ENCODE measurements at places on chromosomes 1 and 21.
A peak's percentile ranks its signal among the peaks of the same experiment; 100 is the strongest.

GRCh38 chr1:37998913-37999429, 6.3 kb downstream of the FHL3 start:
- DNase-seq = no peak

GRCh38 chr21:46183910-46184624, at the start of gene SPATC1L:
Gene SPATC1L, minus strand, starts transcription at chr21:46184459. Its CDS starts 1,643 bp downstream, at chr21:46182816.
- peak; percentile 45 for DNase-seq

- DNase-seq = no peak
Observed at GRCh38 chr1:23149114-23149513, 19.5 kb downstream of the LUZP1 start.

GRCh38 chr1:11847667-11848372, at the start of gene NPPA:
Gene NPPA, minus strand, starts transcription at chr1:11847783. Its CDS starts 99 bp downstream, at chr1:11847684.
- DNase-seq = peak; percentile 89

- DNase-seq = peak; percentile 66
Observed at GRCh38 chr1:220803401-220804201, 16.9 kb downstream of the MTARC1 start.

- no peak for DNase-seq
Observed at GRCh38 chr21:44989537-44989886, 49.7 kb downstream of the SLX9 start.

DNA sequence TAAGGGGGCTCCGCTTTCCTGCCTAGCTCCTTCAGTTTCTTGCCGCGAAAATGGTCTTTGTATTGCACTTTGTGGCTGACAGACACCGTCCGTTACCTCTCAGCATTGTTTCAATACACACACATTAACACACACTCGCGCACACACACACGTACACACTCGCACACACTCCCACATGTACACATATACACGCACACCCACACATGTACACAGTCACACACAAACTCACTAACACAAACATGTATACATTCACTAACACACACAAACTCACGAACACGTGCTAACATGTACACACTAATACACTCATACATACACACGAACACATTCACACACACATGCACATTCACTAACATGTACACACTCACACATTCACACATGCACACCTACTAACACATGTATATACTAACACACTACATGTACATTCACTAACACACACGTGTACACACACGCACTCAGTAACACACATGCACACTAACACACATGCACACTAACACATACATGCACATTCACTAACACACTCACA, 48.9 kb downstream of the PSMG1 start:
- DNase-seq = no peak

- no peak for DNase-seq
Observed at GRCh38 chr21:44869781-44870747, 3.4 kb downstream of the PTTG1IP start.

GRCh38 chr1:216599851-216600250, 123.4 kb downstream of the ESRRG start:
- DNase-seq = peak; percentile 36

DNA sequence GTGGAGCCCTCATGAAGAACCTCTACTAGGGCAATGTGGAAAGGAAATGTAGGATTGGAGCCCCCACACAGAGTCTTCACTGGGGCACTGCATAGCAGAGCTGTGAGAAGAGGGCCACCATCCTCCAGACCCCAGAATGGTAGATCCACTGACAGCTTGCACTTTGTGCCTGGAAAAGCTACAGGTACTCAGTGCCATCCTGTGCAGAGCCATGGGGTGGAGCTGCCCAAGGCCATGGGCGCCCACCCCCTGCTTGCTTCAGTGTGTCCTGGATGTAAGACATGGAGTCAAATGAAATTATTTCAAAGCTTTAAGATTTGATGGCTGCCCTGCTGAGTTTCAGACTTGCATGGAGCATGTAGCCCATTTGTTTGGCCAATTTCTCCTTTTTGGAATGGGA, 17.2 kb upstream of the TSHB start:
- no peak for DNase-seq

GRCh38 chr1:65434760-65435159, 14.3 kb downstream of the LEPR start:
- DNase-seq = no peak

GRCh38 chr1:6330410-6330911, 63.1 kb downstream of the ACOT7 start:
- no peak for DNase-seq

GRCh38 chr1:42934541-42935312, 23.9 kb downstream of the SLC2A1 start:
- no peak for DNase-seq

DNA sequence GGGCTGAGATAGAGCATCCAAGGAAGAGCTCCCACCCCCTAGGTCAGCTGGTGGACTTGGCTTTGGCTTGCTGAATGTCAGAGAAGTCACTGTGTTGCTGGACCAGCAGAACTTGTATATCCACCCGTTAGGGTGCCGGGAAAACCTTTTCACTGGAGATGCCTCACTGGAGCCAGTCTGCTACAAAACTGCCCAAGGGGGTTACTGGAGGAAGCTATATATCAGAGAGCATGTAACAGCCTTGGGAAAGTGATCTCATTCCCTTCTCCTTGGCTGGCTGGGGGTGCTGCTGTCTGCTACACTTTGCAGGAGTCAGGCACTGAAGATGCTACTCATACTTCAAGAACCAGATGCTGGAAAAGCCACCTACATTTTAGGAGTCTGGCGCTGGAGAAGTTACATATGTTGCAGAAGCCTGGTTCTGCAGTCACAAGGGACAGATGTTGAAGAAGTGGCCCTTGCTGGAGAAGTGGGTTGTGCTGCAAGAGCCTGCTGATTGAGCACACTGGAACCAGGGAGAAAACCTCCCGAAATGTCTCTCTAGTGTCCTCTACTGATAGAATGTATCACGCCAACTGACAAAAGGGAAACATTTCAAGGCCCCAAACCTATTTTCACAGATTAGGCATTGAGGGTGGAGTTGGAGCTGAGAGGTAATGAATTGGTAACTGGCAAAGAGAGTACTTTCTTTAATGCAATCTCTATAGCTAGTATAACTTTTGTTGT, 250.6 kb downstream of the SPATA17 start:
- DNase-seq = no peak

DNA sequence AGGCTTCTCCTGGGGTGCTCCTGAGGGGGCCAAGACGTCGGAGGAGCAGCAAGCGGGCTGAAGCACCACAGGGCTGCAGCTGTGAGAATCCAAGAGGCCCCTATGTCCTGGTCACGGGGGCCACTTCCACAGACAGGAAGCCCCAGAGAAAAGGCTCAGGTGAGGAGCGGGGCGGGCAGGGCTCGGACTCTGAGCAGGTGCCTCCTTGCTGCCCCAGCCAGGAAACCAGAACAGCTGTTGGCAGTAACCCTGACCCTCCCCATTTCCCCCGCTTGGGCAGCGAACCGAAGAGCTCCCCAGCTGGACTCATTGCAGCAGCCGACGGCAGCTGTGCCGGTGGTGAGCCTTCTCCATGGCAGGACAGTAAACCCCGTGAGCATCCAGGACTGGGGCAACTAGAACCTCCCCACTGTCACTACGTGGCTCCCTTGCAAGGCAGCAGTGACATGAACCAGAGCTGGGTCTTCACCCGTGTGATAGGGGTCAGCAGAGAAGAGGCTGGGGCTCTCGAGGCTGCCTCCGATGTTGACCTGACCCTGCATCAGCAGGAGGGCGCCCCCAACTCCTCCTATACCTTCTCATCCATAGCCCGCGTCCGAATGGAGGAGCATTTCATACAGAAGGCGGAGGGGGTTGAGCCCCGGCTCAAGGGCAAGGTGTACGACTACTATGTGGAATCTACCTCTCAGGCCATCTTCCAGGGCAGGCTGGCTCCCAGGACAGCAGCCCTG, 625 bp downstream of the KLHDC7A start:
- DNase-seq = no peak

GRCh38 chr21:36917471-36918158, 48.9 kb downstream of the HLCS start:
- DNase-seq = no peak

DNA sequence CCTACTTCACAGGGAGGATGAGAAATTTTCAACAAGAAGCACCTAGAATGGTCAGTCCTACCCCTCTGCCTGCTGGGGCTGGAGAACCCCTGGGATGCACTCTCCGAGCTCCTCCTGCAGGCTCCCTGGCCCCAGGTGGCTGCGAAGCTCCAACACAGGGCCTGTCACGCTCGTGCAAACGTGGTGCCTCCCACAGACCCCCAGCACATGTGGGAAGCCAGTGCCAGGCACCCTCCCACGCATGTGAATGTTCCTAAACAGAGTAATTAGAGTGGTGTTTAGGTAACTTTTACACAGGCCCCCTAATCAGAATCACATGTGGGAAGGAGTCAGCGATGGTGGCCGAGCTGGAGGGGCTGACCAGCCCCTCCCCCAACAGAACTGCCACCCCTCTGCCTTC, 28.4 kb downstream of the GLIS1 start:
- DNase-seq = no peak

- DNase-seq = no peak
Observed at GRCh38 chr1:101706366-101706765, 290.4 kb downstream of the OLFM3 start.

GRCh38 chr1:173302890-173303829, 96.0 kb upstream of the TNFSF4 start:
- no peak for DNase-seq

- DNase-seq = peak; percentile 74
Observed at GRCh38 chr1:230189341-230189740, 122.3 kb downstream of the GALNT2 start.

DNA sequence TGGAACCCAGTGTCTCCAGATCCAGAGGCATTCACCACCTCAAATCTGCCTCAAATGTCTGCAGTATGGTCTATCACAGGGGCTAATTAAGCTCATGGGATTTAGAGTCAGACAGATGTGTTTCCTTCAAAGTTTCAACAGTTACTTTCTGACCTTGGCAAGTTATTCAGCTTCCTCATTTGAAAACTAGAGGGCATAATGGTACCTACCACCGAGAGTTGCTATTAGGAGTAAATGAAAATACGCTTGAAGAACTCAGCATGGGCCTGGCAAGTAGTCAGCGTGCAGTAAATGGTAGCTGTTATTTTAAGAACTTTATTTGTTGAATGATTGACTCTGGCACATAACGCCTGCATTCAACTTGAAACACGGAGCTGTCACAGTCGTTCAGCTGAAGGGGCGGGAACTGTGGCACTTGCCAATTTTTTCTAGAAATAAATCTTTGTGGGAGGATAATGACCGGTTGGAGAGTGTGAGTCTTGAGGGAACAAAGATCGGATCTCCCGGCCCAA, 1.2 kb upstream of the CAP1 start:
- DNase-seq = no peak

- DNase-seq = no peak
Observed at GRCh38 chr1:225460021-225460736, 32.3 kb upstream of the LBR start.

DNA sequence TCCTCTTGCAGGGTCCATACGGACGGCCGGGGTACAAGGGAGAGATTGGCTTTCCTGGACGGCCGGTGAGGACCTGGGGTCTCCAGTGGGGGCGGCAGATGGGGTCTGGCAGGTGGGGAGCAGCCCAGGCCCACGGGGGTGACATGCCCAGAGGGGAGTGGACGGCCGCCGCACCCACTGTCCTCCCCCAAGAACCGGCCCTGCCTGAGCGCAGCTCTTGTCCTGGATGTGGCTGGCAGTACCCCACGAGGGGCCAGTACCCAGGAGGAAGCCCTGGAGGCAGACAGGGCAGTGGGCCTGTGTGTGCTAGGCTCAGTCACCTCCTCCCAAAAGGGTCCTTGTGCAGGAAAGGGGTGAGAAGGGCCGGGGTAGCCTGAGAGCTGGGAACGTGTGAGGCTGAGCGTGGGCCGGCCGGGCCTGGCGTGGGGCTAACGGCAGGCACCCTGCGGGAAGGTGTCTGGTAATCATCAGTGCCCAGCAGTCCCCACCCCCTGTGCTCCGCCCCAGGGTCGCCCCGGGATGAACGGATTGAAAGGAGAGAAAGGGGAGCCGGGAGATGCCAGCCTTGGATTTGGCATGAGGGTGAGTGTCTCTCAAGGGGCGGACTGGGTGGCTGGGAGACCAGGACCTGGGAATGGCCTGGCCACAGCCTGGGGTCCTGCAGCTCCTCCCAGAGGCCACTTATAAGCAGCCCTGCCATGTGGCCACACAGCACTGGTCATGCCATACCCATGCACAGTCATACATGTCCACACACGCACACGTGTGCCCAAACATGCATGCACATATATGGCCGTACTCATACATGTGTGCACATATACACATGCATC, 47.2 kb downstream of the SLC19A1 start:
- DNase-seq = no peak

DNA sequence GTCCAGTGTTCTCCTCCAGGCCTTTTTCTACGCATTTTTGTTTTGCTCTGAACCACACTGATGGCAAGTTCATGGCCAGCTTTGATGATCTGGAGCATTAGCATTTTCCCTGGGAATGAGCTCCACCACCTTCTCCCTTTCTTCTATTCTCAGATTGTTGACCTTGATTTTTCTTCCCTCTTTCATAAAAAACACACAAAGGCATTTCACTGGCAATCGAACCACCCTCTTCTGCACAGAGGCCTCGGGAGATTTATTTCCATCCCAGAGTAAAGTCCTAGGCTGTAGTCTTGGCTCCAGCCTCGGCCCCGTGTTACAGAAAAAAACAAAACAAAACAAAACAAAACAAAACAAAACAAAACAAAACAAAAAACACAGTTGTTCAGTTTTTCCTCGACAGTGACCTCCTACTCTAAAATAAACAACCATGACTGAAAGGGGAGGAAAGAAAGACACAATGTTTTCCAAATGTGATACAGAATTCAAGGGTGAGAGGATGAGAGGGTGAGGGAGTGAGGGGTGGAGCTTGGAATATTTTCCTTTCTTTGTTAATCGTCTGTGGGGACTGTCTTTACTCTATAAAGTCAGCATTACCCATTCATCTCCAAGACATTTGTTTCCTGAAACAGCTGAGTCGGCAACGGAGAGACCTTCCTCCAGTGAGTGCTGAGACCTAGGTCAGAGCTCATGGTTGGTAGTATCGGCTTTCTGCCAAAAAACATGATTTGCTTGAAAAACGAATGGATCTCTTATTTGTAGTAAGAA, 29.8 kb upstream of the RNF186 start:
- DNase-seq = no peak

- no peak for DNase-seq
Observed at GRCh38 chr21:40635391-40635790, 211.6 kb downstream of the DSCAM start.

GRCh38 chr1:110696818-110697217, 22.1 kb upstream of the KCNA3 start:
- no peak for DNase-seq

- DNase-seq = no peak
Observed at GRCh38 chr1:53311702-53312305, 16.1 kb downstream of the LRP8 start.

DNA sequence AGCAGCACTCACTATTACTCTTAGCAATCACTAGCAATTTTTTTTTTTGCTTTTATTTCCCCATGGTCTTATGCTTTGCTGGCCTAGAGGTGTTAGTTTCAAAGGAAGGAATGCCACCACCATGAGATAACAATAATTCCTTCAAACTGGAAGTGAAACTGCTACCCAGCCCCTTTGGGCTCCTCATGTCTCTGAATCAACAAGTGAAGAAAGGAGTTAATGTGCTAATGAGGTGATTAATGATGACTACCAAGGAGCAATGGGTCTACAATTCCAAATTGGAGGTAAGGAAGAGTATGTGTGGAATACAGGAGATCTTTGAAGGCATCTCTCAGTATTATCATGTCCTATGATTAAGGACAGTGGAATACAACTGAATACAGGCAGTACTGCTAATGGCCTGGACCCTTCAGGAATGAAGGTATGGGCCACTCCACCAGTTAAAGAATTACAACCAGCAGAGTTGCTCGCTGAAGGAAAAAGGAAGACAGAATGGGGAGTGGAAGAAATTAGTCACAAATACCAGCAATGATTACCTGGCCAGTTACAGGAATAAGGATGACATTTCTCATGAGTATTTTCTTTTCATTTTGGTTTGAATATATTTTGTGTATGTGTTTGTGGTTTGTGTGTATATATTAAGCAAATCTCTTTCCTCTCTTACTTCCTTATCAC, 652.9 kb downstream of the ADGRL2 start:
- no peak for DNase-seq
